ENCODE measurements at places on chromosomes 1 and 21.

- no peak for DNase-seq
These were observed 1.7 kb upstream of the MRPS6 start for GRCh38 chr21:34071683-34072082.

GRCh38 chr21:44829507-44830092, 11.7 kb upstream of the SUMO3 start:
- no peak for DNase-seq

- DNase-seq, result no peak
These were observed 82.0 kb downstream of the UBIAD1 start for GRCh38 chr1:11354893-11355553.

DNA sequence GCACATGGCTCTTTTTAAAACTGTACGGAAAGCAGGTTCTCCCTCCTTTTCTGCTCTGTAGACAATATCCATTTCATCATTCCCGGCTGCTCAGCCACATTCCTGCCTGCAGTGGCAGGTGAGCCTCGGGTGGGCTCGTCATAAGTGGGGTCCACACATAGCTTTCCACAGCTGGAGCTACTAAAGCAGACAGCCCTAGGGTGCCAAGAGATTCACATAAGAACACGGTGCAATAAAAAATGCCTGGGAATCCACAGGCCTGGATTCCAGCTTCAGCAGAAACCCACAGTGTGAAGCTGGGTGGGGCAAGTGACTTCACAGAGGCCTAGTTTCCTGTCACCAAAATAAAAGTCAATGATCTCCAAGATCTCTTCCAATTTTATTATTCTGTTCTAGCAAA, 96.4 kb downstream of the MIS18A start:
- no peak for DNase-seq
